ENCODE measurements at places on chromosomes 2 and 18.

- no peak for DNase-seq
Measured at GRCh38 chr2:24830786-24831185, 37.6 kb downstream of the CENPO start.

DNA sequence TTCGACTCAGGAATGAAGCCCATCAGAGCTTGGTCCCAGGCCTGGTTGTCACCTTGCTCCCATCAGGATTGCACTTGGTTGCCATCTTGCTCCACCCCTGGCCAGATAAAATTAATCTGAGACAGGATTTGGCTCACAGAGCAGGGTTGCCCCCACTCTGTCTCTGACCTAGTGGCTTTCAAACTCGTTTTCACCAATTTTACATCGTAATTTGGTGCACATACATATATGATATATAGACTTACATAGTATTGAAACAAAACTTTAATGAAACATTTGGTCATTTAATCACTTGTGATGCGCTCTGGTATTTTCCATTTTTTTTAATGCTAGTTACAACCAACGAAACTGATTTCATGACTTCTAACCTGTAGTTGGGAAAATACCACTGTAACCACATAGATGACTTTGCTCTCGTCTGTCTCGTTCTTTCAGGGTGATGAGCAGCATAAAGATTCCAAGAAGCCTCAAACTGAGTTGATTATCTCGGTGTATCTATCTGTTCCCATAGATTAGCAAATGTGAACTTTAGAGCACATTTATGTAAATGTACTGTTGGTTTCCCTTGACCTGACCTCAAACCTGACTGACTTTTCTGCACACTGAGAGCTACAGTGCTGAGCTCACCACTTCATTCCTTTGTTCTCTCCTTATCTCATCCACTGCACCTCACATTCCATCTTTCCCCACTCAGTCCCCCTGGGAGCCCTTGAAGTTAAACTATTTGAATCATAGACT is 30.5 kb upstream of the PLB1 start:
- DNase-seq = no peak

- DNase-seq = no peak
Measured at GRCh38 chr2:231386446-231386845, 9.1 kb upstream of the B3GNT7 start.

DNA sequence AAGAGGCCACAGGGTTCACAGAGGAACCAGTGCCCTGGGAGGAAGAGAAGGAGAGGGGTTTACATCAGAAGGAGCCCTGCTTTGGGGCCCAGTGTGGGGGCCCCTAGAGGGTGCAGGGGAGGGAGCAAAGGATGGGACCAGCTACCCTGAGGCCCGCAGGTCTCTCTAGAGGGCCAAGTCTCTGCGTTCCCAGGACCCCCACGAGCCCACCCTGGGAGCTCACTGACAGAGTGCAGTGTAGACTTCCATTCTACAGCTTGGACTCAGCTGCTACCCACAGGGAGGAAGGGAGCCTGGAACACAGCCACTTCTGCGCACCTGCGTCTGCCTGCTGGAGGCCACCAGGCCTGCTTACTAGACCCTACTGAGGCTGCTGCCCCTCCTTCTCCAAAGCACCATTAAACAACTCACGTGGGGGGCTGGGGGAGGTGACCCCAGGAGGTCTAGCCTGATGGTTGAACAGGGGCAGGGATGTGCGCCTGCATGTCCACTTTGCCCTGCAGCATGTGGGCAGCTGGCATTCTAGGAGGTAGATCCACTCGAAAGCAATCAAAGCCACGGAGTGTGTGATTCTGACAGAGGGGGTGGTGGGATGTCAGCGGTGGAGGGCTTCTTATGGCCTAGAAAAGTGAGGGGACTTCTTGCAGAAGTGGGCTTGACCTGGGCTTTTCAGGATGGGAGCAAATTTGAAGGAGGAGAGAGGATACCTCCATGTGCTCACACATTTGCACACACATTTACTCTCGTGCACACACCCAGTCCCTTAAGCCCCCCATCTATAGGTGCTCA is 90.2 kb downstream of the ZFP36L2 start:
- no peak for DNase-seq

- DNase-seq = no peak
Measured at GRCh38 chr2:125535089-125535488, 1120.9 kb upstream of the GYPC start.

- no peak for DNase-seq
Measured at GRCh38 chr2:240645801-240646175, 20.5 kb downstream of the GPR35 start.

- no peak for DNase-seq
Measured at GRCh38 chr2:100235098-100235497, 87.2 kb downstream of the LONRF2 start.

GRCh38 chr2:208097313-208097712 is 27.0 kb downstream of the CRYGD start:
- no peak for DNase-seq

GRCh38 chr2:66601624-66602023 is 166.7 kb downstream of the MEIS1 start:
- DNase-seq = no peak

GRCh38 chr2:287911-288757 is at the start of gene ALKAL2:
Gene ALKAL2, minus strand, starts transcription at chr2:288091. Its CDS starts 256 bp downstream, at chr2:287835.
- no peak for DNase-seq

- DNase-seq = no peak
Measured at GRCh38 chr2:226981791-226982326, 146.0 kb downstream of the RHBDD1 start.

DNA sequence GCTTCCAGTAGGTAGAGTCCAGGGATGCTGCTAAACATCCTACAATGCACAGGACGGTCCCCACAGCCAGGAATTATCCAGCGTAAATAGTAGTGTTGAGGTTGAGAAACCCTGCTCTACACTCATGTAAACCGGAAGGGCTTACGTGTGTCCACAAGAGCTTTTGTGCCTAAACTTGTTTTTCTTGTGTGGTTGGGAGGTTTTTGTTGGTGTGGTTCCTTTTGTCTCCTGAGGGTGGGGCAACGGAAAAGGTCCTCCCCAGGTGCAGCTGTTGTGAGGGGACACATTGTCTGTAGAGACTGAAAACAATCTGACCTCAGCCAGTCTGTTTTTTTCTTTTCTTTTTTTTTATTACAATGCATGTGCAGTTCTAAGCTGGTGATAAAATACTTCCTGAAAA is 72.7 kb upstream of the MGAT5 start:
- DNase-seq = no peak

DNA sequence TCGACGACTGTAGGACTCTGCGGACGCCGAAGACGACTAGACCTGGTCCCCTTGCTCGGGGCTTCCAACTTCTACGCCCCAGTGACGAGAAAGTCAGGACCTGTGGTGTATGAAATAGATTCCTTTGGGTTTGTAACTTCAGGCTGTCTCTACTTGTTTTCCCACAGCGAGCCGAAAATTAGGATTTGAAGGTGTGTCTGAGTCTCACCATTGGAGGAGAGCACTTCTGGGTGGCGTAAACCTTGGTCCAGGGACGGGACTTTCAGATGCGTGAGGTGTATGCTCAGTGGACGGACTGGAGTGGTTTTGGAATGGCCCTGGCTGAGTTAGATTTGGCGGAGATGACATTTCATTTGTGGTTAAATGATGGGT is 1.3 kb downstream of the BIRC6 start:
- DNase-seq = no peak

DNA sequence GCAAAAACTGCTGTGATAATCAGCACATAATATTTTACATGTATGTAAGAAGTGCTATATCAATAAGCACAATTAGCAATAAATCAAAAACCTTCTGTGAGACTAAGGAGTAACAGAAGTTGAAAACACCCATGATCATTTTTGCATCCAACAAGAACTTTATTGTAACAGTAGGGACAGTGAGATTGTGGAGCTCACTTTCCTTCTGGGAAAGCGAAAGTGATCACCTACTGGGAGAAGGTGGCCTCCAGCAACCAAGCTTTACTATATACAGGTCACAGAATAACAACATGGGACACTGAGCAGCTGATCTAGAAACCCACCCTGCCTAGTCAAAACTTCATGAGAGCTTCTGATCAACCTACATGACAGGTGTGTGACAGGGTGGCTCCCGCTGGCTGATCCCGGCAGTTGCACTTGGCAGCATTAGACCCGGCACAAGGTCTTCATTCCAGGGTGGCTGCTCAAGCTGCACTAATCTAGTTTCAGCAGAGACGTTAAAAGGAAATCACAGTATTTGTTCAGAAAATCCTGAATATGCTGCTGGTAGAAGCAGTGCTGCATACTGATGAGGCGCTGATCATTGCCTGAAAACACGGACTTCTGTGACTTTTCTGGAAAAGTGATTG is 63.5 kb upstream of the ARL5A start:
- DNase-seq = no peak

DNA sequence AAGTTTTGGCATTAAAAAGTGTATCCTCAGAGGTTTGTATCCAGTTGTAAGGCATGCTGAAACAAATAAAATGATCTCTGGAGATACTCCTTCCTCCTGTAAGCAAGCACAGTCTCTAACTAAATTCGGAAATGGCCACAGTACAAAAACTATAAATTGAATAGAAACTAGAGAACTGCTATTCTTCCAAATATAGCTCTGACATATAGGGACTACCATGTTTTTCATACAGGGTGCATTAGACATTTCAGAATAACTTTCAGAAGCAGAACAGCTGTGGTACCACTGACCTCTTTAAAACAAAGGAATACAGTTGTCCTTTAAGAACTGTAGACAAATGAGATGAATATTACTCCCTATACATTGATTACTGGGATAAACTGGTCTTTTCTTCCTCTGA is 568.5 kb downstream of the ARHGAP15 start:
- no peak for DNase-seq

GRCh38 chr2:46275995-46276394 is 21.2 kb upstream of the EPAS1 start:
- DNase-seq = no peak

DNA sequence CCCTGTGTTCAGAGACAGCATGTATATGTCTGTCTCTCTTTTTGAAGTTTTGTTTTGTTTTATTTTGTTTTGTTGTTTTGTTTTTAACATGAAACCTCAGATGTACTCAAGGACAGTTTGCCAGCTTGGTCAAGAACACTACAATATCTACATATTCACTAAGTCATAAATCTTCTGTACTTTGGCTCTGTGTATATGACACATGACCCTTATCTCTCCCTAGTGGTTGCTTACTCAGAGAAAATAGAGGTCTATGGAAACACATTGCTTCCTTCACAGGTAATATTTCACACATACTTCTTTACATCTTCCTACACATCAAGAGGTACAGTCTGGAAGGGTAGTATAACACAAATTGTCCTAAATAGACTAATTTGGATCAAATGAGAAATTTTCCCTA is 312.6 kb upstream of the VRK2 start:
- no peak for DNase-seq

DNA sequence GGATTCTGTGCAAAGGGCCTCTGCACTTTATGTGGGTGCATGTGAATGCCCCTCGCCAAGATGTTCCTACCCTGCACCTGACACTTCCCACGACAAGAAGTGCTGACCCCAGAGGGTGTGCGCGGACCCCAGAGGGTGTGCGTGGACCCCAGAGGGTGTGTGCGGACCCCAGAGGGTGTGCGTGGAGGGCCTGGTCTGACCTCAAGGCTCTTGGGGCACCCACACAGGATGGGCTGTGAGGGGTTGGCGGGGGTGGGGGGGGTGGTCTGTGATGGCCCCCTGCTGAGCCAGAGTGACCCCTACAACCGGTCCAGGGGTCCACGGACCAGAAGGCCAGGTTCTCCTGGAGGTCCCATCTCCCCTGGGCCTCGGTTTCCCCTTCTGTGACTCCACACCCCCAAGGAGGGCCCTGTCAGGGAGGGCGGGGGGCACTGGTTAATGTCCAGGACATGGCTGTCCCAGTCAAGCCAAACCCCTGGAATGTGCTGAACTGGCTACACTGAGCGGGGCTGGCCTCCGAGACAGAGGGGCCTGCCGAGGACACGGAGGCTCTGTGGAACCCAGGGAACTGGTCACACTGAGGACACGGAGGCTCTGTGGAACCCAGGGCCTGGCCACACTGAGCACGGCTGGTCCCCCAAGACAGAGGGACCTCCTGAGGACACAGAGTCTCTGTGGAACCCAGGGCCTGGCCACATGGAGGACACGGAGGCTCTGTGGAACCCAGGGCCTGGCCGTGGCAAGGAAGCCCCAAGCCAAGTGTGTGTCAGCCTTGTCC is 3.1 kb downstream of the NEU4 start:
- no peak for DNase-seq

DNA sequence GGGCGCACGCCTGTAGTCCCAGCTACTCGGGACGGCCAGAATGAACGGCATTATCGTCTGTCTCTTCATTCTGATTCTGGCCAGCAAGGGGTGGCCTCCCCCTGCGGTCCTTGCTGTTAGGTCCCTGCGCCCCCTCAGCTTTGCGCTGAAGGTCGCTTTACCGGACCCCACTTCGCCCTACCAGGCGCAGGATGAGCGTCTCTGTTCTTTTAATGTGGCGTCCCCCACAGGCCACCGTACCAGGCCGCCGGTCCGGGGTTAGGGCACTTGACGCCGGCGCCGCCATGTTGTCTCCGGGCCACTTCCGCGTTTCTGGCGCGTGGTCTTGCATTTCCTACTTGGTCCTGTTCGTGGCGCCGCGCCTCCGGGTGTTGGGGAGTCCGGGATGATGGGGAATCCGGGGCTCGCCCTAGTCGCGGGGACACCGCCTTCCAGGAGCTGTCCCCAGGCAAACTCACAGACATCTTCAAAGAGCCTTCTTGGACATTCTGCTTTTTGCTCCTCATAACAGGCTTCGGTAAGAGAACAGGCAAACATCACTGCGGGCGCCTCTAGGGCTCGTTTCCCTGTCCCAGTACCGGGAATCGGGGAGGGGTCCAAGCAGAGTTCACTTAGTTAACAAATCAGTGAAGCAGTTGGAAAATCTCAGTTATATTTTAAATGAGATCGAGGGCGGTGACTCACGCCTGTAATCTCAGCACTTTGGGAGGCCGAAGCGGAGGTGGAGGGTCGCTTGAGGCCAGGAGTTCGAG is 8.5 kb upstream of the NARS1 start:
- peak; percentile 89 for DNase-seq

GRCh38 chr2:57936216-57936615 is 110.4 kb upstream of the VRK2 start:
- DNase-seq = no peak

DNA sequence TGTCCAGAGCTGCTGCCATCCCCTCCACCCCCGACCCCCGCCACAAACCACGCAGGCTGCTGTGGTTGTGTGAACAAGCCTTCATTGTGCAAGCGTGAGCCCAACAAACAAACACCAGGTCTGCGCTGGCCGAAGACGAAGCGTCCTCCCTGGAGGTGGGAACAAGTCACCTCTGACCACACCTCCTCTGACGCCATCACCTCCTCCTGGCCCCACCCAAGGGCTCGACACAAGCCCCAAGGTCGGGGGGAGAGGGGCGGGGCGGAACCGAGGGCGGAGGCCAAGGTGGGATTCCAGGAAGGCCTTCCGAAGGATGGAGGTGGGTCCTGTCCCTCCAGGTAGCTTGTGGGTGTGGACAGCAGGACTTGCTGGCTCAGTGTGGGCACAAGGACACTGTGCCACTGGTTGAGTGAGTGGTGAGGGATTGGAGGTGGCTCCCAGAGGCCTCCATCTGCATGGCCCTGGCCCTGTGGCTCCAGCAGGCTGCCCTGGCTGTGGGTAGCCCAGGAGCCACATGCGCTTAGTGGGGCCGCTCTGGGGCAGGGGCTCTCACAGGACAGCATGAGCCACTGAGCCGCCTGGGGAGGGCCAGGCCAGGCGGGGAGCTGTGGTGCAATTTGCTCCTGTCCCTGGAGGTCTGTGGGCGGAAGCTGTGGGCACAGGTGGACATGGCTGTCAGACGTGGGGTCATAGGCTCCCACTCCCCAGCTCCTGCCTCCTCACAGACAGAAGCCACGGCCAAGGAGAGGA is 7.4 kb upstream of the GPR17 start:
- no peak for DNase-seq
